ENCODE measurements at places on chromosomes 7 and 10. TPM values are rescaled to one million over a fixed set of nuclear protein-coding genes. Genes with fewer than 3 reads are reported as not detected.

NPTX2 gene
- 9.9 TPM for total RNA-seq

AGAP5 gene
- total RNA-seq = 2.6 TPM

CRYGN gene
- 0.13 TPM for total RNA-seq

TFEC gene
- total RNA-seq = 0.19 TPM

DNAJC12 gene
- 2.5 TPM for total RNA-seq

CUZD1 gene
- 0.13 TPM for total RNA-seq

MYH16 gene
- not detected for total RNA-seq

ACSM6 gene
- not detected for total RNA-seq

SLC13A4 gene
- total RNA-seq = 1.6 TPM

EBLN1 gene
- total RNA-seq = not detected

LIPJ gene
- under 0.01 TPM for total RNA-seq

TWIST1 gene
- 31.2 TPM for total RNA-seq

CPA2 gene
- not detected for total RNA-seq

ASB4 gene
- not detected for total RNA-seq

CTTNBP2 gene
- 1.9 TPM for total RNA-seq

ANKRD22 gene
- total RNA-seq = 0.13 TPM

ADARB2 gene
- total RNA-seq = not detected

AKR1C4 gene
- not detected for total RNA-seq

GTF2I gene
- 93.4 TPM for total RNA-seq

HTR7 gene
- total RNA-seq = 3.4 TPM

SPDYE6 gene
- total RNA-seq = not detected

NEBL gene
- 0.06 TPM for total RNA-seq

HNRNPF gene
- total RNA-seq = 235 TPM

HDAC9 gene
- total RNA-seq = 21.5 TPM

TEX47 gene
- total RNA-seq = not detected

LIPN gene
- not detected for total RNA-seq

DPYSL4 gene
- 2.6 TPM for total RNA-seq

NEUROD6 gene
- total RNA-seq = not detected

IFIT1 gene
- total RNA-seq = 12.7 TPM

DNAJC1 gene
- total RNA-seq = 47.6 TPM

BEND7 gene
- 2.9 TPM for total RNA-seq

BNIP3 gene
- total RNA-seq = 66.3 TPM

RBM48 gene
- total RNA-seq = 11.1 TPM

ABCC2 gene
- total RNA-seq = 0.25 TPM

DYNC1I1 gene
- total RNA-seq = 3.5 TPM

TMEM236 gene
- total RNA-seq = 0.06 TPM

HECW1 gene
- total RNA-seq = under 0.01 TPM

RADIL gene
- total RNA-seq = 1.5 TPM

HOXA13 gene
- not detected for total RNA-seq

SYPL1 gene
- total RNA-seq = 41.9 TPM

TMEM106B gene
- 80.1 TPM for total RNA-seq

SMNDC1 gene
- 9.8 TPM for total RNA-seq

TAS2R3 gene
- 1.5 TPM for total RNA-seq

RNF133 gene
- 0.37 TPM for total RNA-seq

MUC3A gene
- not detected for total RNA-seq

TSPAN13 gene
- 1.6 TPM for total RNA-seq

MRC1 gene
- total RNA-seq = 0.37 TPM

C10orf105 gene
- total RNA-seq = under 0.01 TPM

All from aortic smooth muscle cell (primary cell).